Smooth muscle cell of trachea (primary cell): ENCODE measurements at places on chromosomes 12 and 14. TPM values are rescaled to one million over a fixed set of nuclear protein-coding genes. Genes with fewer than 3 reads are reported as not detected.

The TMEM132C gene
- total RNA-seq: not detected in 2 replicates

The ZNF219 gene
- total RNA-seq: 1.5 and 5.1 TPM in 2 replicates

The GLIPR1L1 gene
- 1.0 TPM in 1 of 2 replicates, not detected in the other for total RNA-seq

The ARHGAP9 gene
- total RNA-seq: not detected in 2 replicates

The COL2A1 gene
- total RNA-seq: under 0.01 and 0.15 TPM in 2 replicates
